ENCODE measurements at places on chromosomes 7 and 10.

DNA sequence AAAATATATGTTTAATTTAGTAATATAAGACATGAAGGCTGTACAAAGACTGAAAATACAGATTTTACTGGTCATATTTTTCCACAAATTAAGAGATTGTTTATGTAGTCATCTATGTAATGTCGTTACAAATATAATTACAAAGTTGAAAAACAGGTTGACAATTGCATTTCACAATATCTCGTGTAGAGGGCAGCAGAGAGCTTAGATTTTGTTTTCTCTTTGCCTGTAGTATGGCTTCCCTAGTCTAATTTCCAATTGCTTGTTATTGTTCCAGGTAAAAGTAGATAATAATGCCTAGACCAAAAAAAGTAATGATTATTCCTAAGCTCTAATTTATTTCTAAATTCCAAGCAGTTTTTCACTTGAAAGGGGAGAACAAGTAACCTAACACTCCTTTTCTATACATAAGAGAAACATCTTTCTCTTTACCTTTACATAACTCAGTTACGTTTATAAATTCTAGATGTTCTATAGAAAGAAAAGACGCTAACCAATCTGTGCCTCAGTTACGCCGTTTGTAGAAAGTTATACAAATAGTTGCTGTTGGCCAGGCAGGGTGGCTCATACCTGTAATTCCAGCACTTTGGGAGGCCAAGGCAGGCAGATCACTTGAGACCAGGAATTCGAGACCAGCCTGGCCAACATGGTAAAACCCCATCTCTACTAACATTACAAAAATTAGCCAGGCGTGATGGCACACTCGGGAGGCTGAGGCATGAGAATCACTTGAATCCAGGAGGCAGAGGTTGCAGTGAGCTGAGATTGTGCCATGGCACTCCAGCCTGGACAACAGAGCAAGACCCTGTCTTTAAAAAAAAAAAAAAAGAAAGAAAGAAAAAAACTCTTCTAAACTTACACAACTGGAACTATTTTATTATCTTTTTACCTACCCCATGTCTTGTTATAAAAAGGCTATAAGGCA lies 30.0 kb downstream of the NET1 start:
- DNase-seq = no peak

DNA sequence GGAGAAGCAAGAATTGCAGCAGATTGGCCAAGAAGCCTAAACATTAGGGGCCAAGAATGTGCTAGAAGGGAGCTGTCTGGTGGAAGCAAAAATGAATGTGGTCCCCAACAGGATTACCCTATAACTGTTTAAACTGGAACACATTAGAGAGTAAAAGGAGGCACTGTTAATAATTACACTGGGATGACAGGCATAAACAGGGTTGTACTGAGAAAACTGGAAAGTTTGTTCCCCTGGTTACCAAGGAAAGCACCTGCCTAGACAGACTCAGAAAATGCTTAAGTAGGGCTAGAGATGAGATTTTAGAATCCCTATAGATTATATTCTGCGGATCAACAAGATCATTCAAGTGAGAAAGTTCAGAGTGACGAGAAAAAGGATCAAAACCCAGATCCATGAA lies 100.8 kb downstream of the CTTNBP2 start:
- no peak for DNase-seq

DNA sequence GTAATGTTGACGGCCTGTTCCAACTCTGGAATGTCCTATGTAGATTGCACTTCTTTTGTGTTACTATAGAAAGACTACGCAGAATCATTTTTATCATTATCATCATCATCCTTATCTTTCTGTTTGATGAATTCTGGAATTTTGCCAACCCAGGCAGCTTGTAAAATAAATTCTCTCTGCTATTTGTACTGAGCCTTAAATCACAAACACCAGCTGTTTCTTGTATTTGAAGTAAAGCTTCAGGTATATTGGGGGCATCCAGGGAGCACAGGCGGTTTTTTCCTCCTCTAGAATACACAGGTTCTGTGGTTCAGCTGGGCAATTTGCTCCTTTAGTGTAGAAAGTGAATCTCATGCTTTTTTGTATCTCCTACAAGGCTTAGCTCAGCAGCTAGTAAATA lies 14.9 kb upstream of the CPA5 start:
- DNase-seq = no peak

DNA sequence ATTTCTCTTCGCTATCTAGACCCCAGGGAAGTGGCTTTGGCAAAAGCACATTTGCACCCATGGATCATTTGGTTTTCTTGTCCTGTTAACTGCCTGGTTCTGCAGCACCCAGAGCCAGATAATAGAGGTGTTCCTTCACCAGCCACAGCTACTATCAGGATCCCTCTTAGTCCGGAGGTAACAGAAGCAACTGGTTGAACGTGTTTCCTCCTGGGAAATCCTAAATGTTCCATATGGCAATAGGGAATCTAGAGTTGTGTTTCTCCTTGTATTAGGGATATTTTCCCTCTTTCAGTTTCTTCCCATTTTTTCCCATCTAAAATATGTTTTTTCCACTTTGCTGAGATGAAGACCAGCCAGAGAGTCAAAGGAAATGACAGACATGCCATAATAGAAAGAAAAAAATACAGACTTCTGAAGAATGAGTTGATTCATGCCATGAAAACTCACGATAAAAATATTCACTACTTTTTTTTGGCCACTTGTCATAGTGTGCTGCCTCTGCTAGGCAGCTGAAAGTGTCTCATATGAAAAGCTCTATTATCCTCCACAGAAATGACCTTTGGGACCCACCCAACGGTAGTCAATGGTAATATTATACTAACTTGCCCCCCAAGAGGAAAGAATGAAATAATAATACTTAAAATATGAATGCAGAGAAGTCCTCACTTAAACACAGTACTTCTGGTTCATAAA lies 472.8 kb downstream of the KCNMA1 start:
- no peak for DNase-seq

DNA sequence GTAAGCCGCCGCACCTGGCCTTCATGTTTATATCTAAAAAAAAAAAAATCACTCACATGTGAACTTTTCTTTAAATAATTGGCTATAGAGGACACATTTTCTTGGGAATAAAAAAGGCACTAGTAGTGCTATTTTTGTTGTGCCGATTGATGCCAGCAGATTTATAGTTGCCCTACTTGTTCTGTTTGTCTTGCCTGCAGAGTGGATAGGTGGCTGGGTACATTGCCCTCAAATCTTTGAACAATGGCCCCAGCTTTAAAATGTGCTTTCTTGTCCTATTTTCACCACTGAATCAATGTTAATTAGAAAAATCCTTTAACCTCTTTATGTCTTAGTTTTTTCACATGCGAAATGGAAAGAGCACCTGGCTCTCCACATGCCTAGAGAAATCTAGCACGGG lies 30.1 kb upstream of the ZNRF2 start:
- no peak for DNase-seq

DNA sequence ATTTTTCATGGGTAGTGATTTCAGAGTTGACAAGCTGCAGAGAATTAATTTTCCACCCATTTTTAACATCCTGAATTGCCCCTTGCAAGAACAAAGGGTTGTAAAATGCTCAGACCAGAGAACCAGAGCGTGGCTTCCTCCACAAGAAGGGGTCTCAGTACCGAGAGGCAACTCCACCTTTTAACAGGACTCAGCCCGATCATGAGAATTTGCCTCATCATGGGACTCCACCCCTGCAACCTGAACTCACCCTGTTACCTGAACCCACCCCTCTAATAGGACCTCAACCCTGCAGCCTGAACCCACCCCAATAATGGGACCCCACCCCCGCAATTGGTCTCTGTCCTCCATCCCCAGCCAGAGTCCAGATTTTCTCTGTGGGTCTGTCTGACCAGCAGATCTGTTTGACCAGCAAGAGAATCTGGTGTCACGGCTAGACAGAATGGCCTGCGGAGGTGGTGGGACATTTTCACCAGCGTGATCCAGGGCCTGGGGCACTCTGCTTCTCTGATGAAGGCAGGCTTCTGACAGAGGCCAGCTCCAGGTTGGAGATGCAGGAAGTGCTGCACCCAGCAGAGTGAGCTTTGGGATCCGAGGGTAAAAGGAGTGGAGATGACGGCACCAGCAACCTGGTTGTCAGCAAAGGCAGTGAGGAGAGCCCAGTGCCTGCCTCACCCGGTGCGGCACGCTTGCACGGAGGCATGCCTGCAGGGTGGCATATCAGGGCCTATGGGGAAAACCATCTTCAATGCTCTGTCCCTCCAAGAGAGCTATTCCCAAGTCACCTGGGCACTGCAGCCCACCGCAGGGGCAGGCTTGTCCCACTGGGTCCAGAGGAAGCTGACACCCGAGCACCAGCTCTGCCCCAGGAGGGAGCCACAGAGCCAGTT lies 136.6 kb downstream of the TCERG1L start:
- no peak for DNase-seq

GRCh38 chr7:74202841-74203556 lies 6.8 kb upstream of the LAT2 start:
- no peak for DNase-seq

- no peak for DNase-seq
These were observed 66.0 kb downstream of the HHEX start for GRCh38 chr10:92755725-92756124.

- no peak for DNase-seq
These were observed 216.4 kb downstream of the CRPPA start for GRCh38 chr7:16204953-16205352.

GRCh38 chr10:70804421-70804808 lies 11.3 kb upstream of the SGPL1 start:
- DNase-seq = no peak

- no peak for DNase-seq
These were observed 44.3 kb upstream of the CABCOCO1 start for GRCh38 chr10:61618388-61618961.

DNA sequence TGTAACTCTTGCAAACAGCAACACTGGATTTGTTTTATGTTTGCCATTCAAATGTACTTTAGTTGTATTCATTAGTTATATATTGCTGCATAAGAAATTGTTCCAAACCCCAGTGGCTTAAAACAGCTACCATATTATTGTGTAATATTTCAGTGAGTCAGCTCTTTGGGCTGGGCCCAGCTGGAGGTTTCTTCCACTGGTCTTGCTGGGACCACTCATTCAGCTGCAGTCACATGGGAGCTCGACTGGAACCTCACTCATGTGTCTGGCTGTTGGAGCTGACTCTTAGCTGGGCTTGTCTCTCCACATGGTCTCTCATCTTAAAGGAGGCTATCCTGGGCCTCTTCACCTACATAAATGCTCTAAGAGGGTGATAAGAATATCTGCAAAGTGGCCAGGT lies 23.2 kb upstream of the PIP4K2A start:
- DNase-seq = no peak

- no peak for DNase-seq
These were observed at the start of gene PLCE1 for GRCh38 chr10:93993782-93994437. PLCE1 (plus strand) TSS chr10:93993931; CDS start chr10:94031047, 37,116 bp downstream.

DNA sequence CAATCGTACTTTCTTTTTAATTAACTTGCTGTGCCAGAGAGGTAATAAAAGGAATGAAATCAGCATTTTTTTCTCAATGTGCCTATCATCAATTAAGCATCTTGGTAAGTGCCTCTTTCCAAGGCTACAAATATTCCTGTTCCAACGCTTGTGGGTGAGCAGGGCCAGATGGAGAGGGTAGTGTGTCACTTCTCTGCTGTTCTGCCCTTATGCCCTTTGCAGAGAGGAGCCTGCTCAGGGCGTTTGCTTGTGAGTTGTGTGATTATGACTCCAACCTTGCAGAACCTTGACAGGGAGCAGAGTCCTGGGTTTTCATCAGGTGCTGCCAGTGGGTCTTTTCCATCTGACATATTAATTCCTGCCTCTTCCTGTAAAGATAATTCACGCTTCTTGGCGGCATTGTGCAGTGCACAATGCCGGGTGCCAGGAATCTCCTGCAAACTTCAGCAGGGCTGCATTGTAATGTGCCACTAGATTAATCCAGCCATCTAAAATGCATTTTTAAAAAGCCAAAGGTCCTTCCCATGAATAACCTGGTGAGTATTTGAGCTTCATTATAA lies 234.4 kb downstream of the ARHGAP12 start:
- DNase-seq = no peak

DNA sequence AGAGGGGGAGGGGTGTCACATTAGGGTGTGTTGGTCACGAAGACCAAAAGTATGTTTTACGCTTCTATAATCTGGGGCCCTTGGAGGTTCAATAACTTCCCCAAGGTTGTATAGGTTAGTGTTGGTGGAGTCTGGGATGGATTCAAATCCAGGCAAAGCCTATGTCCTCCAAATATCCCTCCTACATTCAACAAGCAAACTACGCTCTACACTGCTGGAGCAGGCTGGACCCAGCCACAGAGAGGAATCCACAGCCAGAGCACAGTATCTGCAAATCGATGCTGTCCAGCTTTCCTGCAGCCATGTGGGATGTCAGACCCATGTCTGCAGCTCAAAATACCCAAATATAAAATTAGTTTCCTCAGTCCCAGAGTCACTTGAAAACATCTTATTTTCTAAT lies 198.0 kb downstream of the COBL start:
- no peak for DNase-seq

DNA sequence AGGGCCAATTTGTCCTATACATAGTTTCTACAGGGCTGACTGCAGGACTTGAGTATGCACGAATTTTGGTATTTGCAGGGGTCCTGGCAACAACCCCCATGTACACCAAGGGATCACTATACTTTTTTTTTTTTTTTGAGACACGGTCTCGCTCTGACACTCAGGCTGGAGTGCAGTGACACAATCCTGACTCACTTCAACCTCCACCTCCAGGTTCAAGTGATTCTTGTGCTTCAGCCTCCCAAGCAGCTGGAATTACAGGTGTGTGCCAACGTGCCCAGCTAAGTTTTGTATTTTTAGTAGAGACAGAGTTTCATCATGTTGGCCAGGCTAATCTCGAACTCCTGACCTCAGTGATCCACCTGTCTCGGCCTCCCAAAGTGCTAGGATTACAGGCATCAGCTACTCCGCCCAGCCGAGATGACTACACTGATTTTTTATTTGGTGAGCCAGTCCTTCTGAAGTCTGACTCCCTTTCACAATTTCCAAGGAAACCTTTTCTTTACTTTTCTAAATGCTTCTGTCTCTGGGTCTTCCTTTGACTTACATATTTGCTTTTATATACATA lies 19.8 kb downstream of the CFAP70 start:
- no peak for DNase-seq

DNA sequence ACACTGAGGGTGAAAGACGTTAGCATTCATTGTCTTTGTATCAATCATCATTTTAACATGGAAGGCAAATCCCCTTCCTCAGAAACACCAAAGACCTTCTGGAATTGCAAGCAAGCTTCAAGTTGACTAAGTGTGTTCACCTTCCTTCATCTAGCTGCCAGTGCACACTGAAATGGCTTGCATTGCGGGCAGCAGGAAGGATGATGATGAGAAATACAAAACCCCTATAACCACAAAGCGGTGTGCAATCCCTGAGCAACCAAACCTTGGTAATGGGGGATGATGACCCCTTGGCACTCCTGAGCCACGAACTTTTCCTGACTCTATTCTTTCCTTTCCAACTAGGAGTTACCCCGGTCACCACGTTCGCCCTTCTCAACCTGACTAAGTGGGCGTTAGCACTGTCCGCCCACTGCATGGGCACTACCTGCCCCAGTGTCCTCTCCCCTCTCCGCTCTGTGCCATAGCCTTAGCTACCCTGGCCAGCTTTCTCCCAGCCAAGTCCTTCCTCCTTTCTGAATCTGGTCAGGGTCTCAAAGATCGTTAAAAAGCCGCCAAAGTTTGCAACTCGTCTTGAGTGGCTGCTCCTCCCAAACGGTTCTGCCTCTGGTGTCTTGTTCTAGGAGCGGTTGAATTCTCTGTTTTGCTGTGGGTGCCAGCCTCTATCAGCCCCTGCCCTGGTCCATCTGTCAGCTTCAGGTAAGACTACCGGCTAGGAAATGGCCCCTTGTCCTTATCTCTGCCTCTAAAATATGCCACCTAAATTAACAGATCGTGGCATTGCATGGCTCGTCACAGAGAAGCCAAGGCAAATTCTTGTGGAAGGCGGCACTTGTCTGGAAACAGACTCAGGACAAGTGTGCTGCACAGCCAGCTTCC lies 586 bp upstream of the AOC1 start:
- no peak for DNase-seq

Data from stimulated activated CD8-positive, alpha-beta memory T cell treated with anti-CD3 and anti-CD28 coated beads, Interleukin-7, amount 100 ng/mL, for 4 hours (primary cell).